Fibroblast of skin of right biceps (primary cell): ENCODE measurements at places on chromosomes 2 and 18.
A peak's percentile ranks its signal among the peaks of the same experiment; 100 is the strongest.

- no peak for DNase-seq
Measured at GRCh38 chr18:57793302-57793986, 9.7 kb downstream of the ATP8B1 start.

DNA sequence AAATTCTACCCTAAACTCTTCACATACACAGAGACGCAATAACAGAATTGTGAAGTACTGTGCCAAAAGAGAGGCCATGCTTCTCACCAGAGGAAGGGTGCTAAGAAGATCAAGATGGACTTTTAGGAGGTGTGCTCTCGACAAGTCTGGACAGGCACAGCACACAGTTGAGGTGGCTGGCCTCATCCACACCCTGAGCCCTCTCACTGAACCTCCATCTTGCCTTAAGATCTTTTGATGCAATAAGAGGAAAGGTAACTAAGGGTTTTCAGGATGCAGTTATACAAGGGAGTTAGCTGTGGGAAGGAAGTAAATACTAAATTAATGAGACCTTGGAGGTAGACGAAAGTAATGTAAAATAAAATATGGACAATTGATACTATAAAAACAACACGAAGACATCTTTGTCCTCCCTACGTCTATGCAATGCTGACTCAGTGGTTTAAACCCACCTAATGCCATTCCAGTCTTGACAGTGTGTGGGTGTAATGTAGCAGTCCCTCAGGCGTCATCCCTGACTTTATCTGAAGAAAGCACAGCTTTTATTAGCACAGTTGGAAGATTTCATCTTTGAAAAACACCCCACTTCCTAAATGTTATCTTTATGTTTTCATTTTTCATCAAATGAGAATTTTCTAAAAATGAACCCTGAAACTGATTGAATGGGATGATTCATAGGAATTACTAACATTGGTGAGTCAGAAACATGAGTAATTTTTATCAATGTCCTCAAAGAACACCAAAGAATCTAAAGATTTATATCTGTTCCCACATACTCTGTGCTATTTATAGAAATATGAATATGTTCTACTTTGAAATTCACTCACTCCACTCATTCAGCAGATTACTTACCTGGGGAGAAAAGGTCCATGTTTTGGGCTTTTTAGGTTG is 34.0 kb upstream of the MALL start:
- DNase-seq = peak; percentile 89

- DNase-seq = peak; percentile 60
Measured at GRCh38 chr2:98502556-98503335, 58.1 kb downstream of the INPP4A start.

DNA sequence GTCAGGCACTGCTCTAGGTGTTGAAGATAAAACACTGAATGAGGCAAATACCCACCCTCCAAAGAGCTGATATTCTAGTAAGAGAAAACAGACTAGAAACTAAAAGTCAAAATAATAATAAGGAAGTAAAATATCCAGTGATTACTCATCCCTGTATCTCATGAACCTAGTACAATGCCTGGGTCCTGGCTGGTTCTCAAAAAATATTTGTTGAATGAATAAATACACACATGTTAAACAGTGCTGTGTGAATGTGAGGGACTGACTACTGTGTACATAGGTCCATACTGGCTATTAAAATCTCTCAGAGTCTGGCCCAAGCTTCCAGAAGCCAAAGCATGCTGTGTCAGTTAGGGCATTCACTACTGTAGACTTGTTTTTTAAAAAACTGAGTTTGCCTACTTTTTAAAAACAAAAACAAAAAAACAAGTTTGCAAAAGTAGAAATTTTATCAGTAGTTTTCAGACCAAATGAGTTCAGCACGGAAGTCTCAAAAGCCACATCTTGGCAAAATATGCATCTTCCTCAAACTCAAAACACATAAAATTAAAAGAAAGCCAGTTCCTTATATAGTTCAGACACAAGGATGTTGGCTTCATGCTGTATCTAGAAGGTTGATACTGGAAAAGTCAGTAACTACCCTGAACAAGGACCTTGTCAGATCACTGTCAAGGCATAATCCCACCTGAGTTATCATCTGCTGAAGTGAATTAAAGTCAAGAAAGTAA is 136.2 kb downstream of the THADA start:
- DNase-seq = peak; percentile 75

DNA sequence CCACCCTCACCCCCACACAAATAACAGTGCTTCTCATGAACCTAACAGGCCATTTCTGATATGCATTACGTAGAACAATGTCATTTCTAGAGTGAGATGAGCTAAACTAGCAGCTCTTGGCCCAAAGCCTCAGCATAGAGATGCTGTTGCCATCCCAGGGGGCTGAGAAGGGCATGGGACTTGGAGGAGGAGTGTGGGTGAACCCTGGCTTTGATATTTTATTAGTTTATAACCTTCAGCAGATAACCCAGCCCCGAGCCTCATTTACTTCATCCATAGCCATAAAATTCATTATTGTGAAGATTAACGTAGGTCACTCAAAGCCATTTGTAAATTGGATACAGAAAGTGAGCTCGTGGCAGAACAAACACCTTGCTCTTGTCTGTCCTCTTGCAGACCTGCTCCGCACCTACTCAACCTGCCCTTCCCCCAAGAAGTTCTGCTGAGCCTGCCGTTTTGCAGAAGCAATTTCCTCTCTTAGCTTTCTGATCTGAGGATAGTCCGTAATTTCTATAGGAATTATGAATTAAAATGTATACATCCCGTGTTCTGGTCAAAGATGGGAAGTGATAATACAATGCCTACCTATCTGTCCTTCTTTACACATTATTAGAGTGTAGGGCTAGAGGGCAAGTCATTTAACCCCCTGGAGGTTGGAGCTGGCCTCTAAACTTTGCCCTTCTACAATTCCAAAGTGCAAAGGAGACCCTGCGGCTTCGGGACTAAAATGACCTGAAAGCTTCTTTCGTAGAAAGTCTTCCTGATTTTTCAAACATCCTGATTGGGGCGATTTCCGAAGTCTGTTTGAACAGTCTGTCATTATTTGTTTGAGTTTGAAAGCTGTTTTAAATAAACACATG is 187.4 kb downstream of the BCL2 start:
- no peak for DNase-seq

DNA sequence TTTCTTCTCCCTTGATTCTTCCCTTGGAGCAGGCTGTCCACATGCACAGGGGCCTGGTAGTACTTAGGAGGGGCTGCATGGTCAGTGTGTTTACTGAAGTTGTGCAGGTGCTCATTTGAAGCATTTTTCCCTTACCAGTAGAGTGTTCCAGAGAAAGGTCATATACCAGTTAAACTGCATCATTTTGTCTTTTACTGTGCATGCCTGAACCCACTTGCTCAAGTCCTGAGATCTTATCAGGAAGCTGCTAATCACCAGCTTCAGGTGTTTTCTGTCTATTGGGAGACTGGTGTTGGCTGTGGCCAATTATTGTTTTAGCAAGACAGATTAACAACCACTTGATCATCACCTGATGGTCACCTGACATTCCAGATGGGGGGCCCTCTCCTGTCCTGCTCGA is 676.6 kb downstream of the DPP10 start:
- no peak for DNase-seq

DNA sequence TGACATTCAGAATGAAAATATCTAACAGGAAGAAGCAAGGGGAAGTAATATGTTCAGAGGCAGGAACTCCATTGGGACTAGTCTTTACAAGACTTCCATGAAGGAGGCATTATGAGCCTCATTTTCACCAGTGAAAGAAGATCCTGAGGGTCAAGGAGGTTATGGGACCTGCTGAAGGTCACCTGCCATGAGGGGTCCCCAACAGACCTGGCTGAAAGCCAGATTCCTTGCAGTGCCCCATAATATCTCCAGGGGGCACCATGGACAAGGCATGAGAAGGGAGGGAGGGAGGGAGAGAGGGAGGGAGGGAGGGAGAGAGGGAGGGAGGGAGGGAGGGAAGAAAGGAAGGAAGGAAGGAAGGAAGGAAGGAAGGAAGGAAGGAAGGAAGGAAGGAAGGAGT is 27.9 kb downstream of the XDH start:
- DNase-seq = peak; percentile 15
